ENCODE measurements at places on chromosomes 16 and 17. TPM values are rescaled to one million over a fixed set of nuclear protein-coding genes. Genes with fewer than 3 reads are reported as not detected.

Gene KRTAP1-5
- total RNA-seq: not detected

Gene CRYM
- total RNA-seq: 12.7 TPM

Gene KRT35
- not detected for total RNA-seq

Gene ITGA3
- total RNA-seq: 44.2 TPM

Gene SLC52A1
- total RNA-seq: 0.78 TPM

Gene TP53TG3
- total RNA-seq: not detected

Gene SYCE1L
- total RNA-seq: 7.0 TPM

Gene CRHR1
- 1.6 TPM for total RNA-seq

Gene KRTAP9-4
- total RNA-seq: not detected

Gene TNFRSF13B
- 0.18 TPM for total RNA-seq

Gene DERL2
- 39.4 TPM for total RNA-seq

Gene ST6GALNAC2
- not detected for total RNA-seq

Gene ZNF668
- 13.5 TPM for total RNA-seq

Gene CCDC154
- total RNA-seq: 1.2 TPM

Gene TRPV3
- 0.53 TPM for total RNA-seq

Gene LRRC37A
- 0.78 TPM for total RNA-seq

Gene B9D1
- total RNA-seq: 39.2 TPM

Gene DPEP2
- total RNA-seq: not detected

Gene KRT34
- not detected for total RNA-seq

Gene CLEC19A
- 0.41 TPM for total RNA-seq

Measured in WTC11 (cell line).